ENCODE measurements at places on chromosomes 4 and X.

DNA sequence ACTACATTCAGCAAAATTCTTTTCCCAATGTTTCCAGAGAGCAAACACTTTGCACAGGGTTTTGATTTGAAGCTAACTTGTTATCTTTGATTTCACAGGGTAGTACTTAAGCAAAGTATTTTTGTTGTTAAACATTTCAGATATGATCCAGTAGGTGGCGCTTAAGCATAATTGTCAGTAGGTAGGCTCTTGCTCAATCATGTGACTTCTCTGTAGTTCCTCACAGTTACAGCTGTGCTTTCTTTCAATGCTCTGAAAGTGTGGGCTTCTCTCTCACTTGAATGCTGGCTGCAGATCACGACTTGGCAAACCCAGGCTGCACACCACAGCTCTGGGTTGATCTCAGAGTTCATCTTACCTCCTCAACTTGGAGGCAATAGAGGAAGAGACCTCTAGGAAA lies 1016.5 kb downstream of the SH3BGRL start:
- DNase-seq, result no peak

DNA sequence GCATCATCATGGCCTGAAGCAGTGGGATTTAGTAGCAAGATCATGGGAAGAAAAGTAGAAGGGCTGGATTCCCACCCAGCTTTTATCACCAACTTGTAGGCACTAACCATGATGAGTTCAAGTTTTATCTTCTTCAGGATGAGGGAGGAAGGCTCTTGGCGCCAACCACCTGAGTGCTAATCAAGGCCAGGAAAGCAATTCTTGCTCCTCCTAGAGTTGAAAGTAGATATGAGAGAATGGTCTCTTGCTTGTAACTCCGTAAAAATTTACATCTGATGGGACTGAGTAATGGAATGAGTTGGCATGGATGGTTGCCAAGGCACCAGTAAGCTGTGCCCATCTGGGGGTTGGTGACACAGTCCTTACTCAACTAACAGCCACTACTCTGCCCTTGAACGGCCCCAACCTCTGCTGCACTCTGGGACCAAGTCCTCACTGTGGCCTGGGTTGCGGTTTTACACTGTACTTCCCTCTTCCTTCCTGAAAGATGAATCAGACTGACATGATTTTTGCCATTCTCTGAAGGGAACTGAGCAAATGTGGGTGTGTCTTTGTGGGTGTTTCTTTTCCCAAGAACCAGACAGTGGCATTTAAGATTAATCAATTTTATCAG lies 39.4 kb upstream of the NDP start:
- DNase-seq, result no peak

DNA sequence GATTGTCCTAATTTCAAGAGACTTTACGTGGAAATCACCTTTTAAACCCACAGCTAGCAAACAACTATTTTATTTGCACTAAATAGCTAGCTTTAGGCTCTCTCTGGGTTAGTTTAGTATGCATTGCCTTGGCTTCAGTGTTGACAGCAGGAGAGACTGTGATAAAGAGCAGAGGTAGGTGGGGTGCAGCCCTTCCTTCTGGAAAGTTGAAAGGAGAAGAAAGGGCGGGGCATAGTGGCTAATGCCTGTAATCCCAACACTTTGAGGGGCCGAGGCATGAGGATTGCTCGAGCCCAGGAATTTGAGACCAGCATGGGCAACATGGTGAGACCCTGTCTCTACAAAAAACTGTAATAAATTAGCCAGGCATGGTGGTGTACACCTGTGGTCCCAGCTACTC lies 29.0 kb upstream of the TMEM154 start:
- DNase-seq, result no peak

GRCh38 chrX:54633641-54634040 lies 103.6 kb downstream of the GNL3L start:
- DNase-seq, result no peak

Data from stimulated activated CD8-positive, alpha-beta memory T cell treated with anti-CD3 and anti-CD28 coated beads, Interleukin-4, amount 100 ng/mL, for 4 hours (primary cell).